Ascending aorta (tissue), 2 donors: ENCODE measurements at places on chromosomes 4 and X.

GRCh38 chr4:11698846-11699590, 270.3 kb upstream of the HS3ST1 start:
- no peak for DNase-seq

DNA sequence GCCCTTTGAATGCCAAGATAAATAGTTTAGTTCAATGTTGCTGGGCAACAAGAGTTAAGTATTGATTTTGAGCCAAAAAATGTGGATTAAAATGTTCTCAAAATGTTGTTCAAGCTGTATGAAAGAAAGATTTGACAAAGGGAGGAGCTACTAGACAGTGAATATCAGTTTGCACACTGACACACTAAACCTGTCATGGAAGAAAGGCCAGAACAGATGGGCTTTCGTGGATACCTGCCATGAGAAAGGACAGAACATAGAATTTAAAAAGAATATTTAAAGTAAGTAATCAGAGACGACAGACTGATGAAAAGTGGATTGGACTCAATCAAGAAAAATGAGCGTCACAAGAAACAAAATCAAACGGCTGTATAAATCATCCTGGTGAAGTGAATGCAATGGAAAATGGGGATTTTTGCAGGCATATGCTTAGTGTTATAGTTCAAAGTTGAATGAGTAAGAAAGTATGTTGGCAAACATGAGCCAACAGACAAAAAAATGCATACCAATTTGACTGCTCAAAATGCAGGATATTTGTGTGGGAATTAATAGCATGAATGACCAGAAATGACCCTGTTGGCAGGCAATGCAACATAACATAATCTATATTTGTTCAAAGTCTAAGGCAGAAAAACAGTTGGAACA, 7.4 kb downstream of the PCDH18 start:
- no peak for DNase-seq

GRCh38 chr4:129950217-129950616, 854.3 kb downstream of the C4orf33 start:
- no peak for DNase-seq

DNA sequence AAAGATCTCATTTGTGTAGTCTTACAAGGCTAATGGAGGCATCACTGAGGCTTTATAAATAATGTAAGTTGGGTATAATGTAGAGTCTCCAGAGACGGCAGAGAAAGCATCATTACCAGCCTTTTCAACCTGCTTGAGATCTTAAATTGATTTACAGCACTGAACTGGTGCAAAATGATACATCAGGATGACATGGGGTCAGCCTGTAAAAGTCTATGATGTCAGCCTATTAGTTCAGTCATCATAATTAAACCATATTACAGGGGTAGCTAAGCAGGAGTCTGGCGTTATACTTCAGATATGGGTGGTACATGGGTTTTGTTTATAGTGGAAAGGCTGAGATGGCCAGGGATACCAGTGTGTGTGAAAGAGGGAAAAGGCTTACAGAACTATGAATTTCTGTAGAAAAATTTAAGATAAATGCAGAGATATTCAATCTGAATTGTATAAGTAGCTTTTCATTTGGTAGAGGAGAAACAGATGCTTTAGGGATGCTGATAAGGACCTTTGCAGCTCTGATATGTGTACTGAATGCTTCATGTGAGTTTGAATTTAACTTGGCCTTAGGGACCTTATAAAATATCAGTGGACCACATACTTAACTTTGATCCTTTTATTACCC, 2.7 kb downstream of the SMAD1 start:
- DNase-seq, result no peak

- DNase-seq, result no peak
Observed at GRCh38 chr4:32697281-32697814, 1977.2 kb downstream of the PCDH7 start.

DNA sequence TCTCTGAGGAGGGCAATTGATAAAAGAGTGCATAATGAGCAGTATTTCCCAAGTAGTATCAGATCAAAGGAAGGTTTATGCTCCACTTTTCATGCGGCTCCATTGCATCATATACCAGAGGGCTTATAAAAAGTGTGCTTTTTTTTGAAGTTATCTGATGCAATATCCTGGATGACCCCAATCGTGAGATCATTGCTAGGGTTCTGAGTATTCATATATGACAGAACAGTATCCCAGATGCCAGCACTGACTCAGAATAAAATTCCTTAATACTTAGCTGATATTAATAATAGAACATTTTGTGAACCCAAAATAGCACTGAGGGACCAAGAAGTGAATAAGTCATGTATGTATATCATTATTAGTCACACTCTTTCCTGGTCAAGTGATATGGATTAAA, 945.5 kb upstream of the AGA start:
- DNase-seq, result no peak

- no peak for DNase-seq
Observed at GRCh38 chr4:77921701-77922100, 59.1 kb downstream of the MRPL1 start.

- DNase-seq, result peak; percentile 75
Observed at GRCh38 chrX:130110379-130111219, at the start of gene ELF4. Gene ELF4, minus strand, starts transcription at chrX:130110497. Its CDS starts 29,167 bp downstream, at chrX:130081330.

DNA sequence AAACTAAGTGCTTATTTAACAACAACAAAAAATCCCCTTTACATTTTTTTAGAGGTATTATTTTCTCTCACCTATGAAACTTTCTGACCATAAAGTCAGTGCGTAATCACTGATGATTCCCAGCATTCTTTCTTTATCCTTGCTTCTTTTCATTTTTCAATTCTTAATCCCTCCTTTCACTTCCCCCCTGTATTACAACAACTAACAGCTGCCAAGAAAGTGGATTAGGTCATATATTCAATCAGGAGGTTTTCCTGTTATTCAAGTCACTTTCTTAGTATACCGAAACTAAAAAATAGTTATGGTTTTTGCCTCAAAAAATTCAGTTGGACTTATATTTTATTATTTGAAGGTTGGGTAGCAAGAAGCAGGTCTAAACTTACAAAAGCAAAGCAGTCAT, 2.1 kb upstream of the STAP1 start:
- DNase-seq, result no peak
